Stimulated activated CD4-positive, alpha-beta T cell treated with anti-CD3 and anti-CD28 coated beads, Interleukin-15, amount 100 ng/mL, for 1 hour (primary cell): ENCODE measurements at places on chromosomes 1 and 21.
A peak's percentile ranks its signal among the peaks of the same experiment; 100 is the strongest.

DNA sequence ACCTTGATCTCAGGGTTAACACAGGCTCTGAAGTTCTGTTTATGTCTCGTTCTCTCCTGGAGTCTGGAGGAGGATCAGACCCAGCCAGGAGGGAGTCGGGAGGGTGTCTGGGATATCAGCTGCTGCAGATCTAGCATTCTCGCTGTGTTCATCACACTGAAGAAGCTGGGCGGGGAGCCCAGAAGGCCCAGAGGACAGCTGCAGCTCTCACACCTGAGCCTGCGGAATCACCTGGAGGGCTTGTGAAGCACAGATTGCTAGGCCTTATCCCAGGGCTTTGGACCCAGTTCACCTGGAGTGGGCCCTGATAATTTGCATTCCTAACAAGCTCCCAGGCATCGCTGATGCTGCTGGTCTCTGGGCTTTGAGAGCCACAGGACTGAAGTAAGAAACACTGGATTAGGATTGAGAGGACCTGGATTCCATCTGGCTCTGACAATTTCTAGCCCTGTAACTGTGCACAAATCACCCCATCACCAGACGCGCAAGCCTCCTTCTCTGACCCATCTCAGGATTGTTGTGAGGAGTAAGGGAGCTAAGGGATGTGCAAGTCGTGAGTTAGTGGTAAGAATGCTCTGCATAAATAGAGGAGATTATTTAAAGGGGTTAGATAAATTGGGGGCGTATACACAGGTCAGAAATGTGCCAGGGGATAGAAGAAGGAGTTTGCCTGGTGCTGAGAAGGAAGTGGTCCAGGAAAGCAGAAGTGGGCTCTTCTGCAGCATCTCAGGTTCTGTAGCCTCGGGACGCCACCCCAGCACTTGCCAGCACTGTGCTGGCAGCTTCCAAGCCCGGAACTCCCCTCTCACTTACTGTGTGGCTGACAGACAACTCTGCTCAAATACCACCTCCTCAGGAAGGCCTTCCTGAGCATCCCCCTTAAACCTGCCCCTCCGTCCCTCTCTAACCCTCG is 19.1 kb downstream of the ABCA4 start:
- no peak for DNase-seq

DNA sequence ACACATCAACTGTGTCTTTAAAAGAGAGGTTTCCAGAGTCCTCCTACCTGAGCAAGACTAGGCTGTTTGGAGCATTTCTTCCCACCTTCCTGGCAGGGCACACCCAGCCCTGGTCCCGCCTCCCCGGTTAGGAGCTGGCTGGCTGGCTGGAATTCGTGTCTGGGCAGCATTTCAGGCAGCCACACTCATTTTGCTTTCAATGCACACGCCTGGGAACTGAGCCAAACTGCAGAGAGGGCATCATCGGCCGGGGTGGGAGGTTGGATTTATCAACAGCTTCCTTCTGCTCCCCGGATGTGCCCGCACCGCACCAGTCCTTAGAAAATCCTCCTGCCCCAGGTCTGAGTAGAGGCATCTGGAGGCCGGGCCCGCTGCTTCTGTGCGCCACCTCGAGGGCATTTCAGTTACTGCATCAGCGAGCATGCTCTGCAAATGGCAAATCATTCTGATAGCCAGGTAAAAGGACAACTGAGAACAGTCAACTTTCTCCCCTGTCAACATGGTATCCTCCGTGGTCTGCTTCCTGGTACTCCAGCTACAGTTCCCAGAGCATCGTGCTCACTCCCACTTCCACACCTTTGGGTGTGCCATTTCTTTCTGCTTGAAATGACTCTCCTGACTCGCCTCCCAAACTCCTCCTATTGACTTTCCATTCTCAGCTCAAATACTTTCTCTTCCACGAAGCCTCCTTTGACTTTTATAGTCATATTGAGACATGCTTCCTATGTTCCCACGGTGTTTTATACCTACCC is 20.6 kb downstream of the TCEA3 start:
- DNase-seq = peak; percentile 77

GRCh38 chr21:45740491-45741357 is 97.2 kb downstream of the PCBP3 start:
- DNase-seq = no peak

DNA sequence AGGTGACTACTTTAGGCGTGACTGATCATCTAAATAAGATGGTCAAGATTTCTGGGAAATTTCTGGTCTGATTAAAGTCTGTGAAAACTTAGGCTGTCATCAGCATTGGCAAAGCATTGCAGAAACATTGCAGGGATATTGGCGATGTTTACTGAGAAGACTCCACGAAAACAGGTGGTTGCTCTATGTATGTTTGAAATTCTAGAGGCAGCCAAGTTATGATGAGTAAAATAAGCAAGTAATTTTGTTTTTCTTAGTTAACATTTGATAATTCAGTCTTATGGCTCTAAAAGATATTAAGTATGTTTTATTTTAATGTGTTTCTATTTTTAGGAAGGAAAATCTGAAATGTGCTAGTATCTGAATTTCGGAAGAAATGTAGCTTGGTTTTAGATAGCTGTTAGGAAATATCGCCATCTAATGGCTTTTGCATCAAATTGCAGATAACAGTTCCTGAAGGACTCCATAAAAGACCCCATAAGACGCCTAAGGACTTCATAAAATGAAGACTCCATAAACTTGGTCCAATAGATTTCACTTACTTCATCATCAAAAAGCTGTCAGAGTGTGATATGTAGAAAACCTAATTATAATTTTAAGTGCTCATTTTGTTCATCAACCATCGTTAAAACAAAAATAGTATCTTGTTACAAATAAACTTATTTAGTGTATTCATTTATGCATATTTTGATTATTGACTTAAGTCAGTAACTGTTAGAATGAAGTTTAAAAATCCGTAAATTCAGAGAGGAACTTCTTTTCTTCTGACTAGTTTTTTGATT is 344.6 kb downstream of the RYR2 start:
- no peak for DNase-seq

- DNase-seq = no peak
Observed at GRCh38 chr1:67335411-67335810, 27.7 kb downstream of the IL12RB2 start.

DNA sequence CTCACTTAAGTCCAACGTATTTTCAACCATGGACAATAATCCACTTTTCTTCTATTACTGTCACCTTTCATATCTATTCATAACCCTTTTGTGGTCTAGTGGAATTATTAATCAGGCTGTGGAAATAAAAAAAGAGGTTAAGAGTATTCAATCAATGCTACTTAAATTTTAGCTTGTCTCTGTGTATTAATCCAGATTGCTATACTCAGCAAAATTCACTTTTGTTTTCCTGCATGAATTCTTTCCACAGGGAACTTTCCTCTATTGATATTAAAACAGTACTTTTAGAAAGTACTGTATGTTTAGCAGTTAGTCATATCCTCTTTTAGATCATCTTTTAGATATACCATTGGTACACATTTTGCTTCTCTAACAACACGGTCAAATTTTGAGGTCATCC is 1033.0 kb upstream of the ADGRL2 start:
- no peak for DNase-seq

- no peak for DNase-seq
Observed at GRCh38 chr1:211501711-211502400, 9.9 kb upstream of the RD3 start.

DNA sequence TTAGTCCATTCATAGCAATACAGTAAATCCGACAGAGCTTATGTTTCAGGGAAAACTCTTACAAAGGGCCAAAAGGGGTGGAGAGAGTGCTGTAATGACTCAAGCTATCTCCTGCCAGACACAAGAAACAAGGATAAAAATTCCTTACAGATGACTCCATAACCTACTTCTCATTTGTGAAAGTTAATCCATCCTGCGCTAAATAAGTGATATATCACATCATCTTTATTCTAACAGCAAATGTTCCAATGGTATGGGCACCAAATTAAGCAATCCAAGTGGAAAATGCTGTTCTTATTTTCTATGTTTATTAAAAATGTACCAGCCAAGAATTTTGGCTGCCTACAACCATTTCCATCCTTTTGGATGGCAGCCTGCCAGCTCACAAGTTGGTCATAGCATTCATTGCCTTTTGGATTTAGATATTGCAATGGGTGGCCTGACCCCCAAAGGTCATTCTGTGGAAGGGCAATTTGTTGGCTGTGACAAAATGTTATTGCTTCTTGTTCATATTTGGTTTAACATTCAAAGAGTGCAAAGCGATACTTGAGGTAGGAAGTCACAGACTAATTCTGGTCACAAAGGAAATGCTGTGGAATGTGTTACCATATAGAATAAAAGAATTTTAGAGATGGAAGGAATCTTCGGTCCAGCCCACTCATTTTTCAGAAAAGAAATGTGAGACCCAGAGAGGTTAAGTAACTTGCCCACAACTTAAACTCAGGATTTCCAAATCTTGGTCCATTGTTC is 2.8 kb upstream of the ENAH start:
- no peak for DNase-seq

- no peak for DNase-seq
Observed at GRCh38 chr1:228465141-228465540, 22.0 kb upstream of the RNF187 start.

DNA sequence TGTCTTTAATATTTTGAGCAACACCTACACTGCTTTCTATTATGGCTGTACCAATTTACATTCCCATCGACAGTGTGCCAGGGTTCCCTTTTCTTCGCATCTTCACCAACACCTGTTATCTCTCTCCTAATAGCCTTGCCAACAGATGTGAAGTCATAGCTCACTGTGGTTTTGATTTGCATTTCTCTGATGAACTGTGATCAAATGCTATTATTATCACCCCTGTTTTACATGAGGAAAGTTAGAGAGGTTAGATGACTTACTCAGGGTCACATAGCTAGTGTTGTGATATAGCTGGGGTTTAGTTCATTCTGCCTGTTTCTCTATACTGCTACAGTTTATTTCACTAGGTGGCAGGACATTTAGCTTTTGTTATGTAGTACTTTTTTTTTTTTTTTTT is 204.1 kb downstream of the FMN2 start:
- no peak for DNase-seq
